ENCODE measurements at places on chromosomes 1 and 21.

DNA sequence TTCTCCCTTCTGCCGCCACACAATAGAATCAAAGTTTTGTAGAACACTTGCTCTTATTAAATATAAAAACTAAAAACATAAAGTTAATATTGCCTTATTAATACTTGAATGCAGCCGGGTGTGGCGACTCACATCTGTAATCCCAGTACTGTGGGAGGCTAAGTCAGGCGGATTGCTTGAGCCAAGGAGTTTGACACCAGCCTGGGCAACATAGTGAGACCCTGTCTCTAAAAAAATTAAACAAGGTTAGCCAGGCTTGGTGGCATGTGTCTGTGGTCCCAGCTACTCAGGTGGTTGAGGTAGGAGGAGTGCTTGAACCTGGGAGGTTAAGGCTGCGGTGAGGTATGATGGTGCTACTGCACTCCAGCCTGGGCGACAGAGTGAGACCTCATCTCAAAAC is 13.2 kb upstream of the HHAT start:
- DNase-seq = no peak

GRCh38 chr1:232473324-232473723 is 156.6 kb downstream of the SIPA1L2 start:
- no peak for DNase-seq

DNA sequence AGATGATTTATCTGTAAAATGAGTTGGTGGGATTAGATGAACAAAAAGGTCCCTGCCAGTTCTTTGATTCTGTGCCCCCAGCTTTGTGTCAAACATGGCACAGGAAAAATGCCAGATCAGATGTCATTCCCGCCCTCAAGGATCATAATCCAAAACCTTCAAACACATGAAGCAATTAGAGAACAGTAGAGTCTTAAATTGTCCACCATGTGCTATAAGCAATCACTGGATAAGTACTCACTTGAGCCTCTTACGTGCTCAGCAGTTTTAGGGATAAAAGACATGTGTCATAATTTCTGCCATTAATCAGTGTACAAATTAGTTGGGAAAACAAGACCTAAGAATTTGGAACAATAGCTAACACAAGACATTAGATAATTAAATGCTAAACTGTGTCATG is 15.4 kb upstream of the KIAA0040 start:
- no peak for DNase-seq

DNA sequence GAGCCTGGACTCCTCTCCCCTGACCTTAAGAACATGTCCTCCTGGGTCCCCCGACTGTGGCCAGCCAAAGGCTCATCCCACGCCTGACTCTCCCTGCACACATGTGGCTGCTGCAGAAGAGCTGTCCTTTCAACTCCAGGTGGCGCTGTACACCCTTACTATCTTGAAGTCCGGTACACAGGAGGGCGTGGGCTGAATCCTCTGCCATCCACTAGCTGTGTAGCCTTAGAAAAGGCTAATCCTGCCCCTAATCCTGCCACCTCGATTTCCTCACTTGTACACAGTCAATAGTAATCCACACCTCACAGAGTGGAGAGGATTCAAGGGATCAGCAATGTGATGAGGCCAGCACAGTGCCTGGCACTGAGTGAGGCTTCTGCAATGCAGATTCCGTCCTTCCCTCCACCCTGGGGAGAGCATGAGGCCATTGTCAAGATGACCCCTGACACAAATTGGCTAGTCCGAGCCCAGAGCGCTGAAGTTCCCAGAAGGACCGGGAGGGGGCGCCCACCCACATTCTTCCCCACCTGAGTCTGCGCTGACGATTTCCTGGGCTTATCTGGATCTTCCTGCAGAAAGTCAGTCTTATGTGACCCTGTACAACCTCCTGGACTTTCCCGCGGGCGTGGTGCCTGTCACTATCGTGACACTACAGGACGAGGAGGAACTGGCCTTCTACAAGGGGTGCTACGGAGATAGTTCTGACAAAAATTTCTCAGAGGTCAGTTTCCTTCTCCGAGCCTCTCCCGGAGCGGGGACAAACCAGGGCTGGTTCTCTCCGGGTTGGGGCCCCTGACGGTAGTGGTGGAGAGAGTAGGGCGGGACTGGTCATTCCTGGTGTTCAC is 47.1 kb upstream of the DMBX1 start:
- DNase-seq = peak; percentile 64

DNA sequence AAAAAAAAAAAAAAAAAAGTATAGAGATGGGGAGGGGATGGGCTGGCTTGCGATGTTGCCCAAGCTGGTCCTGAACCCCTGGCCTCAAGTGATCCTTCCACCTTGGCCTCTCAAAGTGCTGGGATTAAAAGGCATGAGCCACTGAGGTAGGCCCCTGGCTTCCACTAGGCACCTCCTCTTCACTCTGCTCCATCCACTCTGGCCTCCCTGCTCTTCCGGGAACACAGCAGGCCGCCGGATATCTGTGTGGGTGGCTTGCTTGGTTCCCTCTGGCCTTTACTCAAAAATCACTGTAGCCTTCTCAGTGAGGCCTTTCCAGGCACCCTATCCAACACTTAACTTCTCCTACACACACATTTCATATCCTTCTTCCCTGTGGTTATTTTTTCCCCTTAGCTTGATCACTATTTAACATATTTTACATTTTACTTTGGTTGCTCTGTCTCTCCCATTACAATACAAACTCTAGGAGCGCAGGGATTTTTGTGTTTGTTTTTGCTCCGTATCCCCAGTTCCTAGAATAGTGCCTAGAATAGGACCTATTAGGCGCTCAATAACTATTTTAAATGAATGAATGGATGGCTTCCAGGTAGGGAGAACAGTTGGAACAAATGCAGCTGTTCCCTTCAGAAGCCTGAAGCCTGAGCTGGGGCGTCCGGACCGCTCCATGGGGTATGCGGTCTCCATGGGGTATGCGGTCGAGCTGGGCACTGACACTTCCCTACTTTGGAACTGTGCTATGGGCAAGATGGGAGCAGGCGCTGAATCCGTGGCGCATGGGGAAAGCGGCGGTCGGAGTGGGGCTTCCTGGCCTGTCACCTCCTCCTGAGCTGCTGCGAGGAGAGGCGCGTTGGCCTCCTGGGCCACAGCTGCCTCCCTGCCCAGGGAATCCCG is 46.7 kb downstream of the H3-3A start:
- peak; percentile 49 for DNase-seq

DNA sequence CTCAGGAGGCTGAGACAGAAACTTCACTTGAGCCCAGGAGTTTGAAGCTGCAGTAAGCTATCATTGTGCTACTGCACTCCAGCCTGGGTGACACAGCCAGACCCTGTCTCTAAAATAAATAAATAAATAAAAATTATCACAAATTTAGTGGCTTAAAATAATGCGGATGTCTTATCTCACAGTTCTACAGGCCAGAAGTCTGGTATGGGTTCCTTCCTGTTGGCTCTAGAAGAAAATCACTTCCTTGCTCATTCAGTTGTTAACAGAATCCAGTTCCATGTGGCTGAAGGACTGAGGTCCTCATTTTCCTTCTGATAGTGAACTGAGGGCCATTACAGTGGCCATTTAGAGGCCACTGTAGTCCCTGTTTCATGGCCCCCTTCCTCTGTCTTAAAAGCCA is 94.6 kb upstream of the S1PR1 start:
- DNase-seq = no peak

- DNase-seq = peak; percentile 77
These were observed 16.7 kb upstream of the LYST start for GRCh38 chr1:235883261-235883927.
